Caki2 (cell line): ENCODE measurements at places on chromosomes 5 and 9.

- DNase-seq: no peak
Measured at GRCh38 chr9:133470988-133471387, 7.9 kb downstream of the SLC2A6 start.

DNA sequence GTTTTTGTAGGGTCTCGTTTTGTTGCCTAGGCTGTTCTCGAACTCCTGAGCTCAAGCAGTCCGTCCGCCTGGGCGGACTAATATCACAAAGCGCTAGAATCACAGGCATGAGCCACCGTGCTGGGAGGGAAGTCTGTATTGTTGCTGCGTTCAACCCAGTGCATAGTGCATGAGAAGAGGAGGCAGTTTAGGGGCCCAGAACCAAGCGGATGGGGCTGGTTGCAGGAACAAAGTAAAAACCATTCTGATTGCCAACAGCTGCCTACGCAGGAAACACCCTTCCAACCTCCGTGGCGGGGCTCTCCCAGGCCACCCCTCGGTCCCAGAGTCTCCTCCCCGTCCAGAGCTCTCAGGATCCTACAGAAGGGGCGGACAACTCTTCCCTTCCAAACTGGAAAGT lies 87.1 kb downstream of the ANXA2R start:
- DNase-seq: no peak

GRCh38 chr5:623531-623930 lies 11.4 kb downstream of the CEP72 start:
- DNase-seq: no peak

- no peak for DNase-seq
Measured at GRCh38 chr5:179215576-179215975, 129.7 kb downstream of the ADAMTS2 start.

DNA sequence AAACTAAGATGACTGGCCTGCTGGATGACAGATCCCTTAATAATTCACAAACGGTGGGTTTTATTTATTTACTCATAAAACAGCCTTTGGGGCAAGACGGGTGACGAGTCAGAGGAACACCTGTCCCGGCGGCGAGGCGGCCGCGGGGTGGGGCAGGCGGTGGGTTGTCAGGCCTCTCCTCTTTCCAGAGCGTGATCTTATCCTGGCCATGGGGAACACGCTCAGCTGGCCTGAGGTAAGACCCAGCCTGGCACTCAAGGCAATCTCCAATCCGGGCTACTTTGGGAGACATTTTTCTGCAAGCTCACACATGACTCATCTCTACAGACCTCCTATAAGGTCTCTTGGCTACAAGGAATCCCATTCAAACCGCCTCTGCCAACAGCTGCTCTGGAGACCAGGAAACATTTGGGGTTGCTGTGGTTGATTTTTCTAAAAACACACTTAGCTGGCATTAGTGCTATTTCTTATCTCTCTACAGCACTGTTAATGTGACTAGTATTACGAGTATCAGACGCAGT lies 6.3 kb downstream of the RAPGEF1 start:
- peak; percentile 98 for DNase-seq

DNA sequence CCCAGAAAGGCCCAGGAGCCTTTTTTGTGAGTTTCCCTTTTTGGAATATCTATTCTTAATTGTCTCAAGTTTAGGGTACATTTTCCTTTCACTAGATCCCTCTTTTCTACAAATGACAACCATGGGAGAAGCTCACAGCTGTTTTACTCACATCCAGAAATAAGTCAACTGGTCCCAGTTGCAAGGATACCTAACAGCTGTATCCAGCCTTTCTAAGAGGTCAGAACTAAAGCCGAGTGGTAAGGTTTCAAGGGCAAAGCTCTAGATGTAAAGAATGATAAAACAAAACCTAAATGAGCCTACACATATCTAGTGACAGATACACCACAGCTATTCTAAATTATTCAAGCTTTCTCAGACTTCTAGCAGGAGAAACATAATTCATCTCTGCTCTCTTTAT lies 4.4 kb downstream of the FGF10 start:
- no peak for DNase-seq

- no peak for DNase-seq
Measured at GRCh38 chr5:72093824-72094223, 13.5 kb upstream of the MAP1B start.

- no peak for DNase-seq
Measured at GRCh38 chr9:124492818-124493217, 14.4 kb downstream of the NR5A1 start.

- DNase-seq: no peak
Measured at GRCh38 chr5:6483880-6484382, 35.3 kb downstream of the UBE2QL1 start.

DNA sequence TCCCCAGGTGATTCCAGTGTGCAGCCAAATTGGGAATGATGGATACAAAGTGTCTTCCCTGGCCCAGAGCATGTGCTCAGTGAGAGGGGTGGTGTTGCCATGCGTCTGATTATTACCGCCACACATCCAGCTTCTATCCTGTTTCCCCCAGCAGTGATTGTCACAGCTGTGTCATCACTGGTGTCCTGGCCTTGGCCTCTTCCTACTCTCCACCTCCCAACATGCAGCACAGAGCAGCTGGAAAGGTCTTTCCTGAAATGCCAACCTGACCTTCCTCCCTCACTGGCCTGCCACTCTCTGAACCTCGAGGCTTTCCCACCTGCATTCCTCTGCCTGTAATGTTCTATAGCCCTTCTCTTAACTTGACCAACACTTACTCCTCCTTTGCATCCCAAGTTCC lies 60.0 kb downstream of the TMOD1 start:
- DNase-seq: no peak

DNA sequence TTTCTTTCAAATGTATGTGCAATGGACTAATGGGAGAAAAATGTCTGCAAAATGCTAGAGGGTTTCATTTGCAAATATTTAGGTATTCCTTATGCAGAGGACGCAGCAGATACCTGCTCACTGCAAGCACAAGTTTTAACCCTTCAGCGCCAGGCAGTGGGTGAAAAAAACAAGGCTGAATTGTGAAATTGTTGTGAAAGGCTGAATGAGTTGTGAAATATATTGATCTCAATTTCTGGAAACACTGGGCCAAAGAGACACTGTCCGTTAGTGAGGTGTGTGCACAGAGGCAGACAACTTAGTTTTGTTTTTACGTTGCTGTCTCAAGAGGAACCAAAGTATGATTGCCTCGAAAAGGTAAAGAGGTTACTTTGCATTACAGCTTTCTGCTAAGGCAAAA lies 18.8 kb downstream of the FUBP3 start:
- no peak for DNase-seq

- no peak for DNase-seq
Measured at GRCh38 chr5:9401786-9402472, 143.9 kb downstream of the SEMA5A start.

DNA sequence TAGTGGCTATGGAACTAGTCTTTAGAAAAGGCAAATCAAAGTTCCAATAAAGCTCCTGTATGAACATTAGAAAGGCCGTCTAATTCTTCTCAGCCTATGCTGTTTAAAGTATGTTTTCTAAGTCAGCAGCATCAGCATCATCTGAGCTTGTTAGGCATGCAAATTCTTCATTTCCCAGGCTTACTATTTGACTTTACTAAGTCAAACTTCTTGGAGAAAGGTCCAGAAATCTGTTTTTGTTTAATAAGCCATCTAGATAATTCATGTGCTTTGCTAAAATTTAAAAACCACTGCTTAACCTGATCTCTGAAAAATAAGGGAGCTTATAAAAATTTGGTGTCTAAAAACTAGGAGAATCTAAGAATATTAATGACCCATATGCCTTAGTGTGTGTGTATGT lies 200.2 kb upstream of the SGCD start:
- DNase-seq: no peak
